ENCODE measurements at places on chromosomes 5 and 9. TPM values are rescaled to one million over a fixed set of nuclear protein-coding genes. Genes with fewer than 3 reads are reported as not detected.

HMGCS1 gene
- total RNA-seq, result 33.6 TPM

MSMP gene
- total RNA-seq, result 0.40 TPM

GFPT2 gene
- total RNA-seq, result 41.5 TPM

FLT4 gene
- 18.5 TPM for total RNA-seq

SLC22A4 gene
- total RNA-seq, result 7.7 TPM

CCDC180 gene
- total RNA-seq, result 11.7 TPM

AGTPBP1 gene
- total RNA-seq, result 8.0 TPM

PCDHGB3 gene
- 6.5 TPM for total RNA-seq

GPRIN1 gene
- 0.32 TPM for total RNA-seq

SLC6A3 gene
- 0.38 TPM for total RNA-seq

TMC1 gene
- total RNA-seq, result 0.15 TPM

SARDH gene
- total RNA-seq, result 5.9 TPM

PCDHGB1 gene
- total RNA-seq, result 7.5 TPM

TRAPPC13 gene
- total RNA-seq, result 11.9 TPM

CDKN2B-AS1 gene
- 0.51 TPM for total RNA-seq

ZNF879 gene
- 4.1 TPM for total RNA-seq

SPINK13 gene
- not detected for total RNA-seq

CATSPER3 gene
- total RNA-seq, result 0.69 TPM

CAPSL gene
- 1.1 TPM for total RNA-seq

PTCH1 gene
- 10.1 TPM for total RNA-seq

PDCD1LG2 gene
- total RNA-seq, result 1.2 TPM

TNFSF15 gene
- 0.32 TPM for total RNA-seq

SCGB3A2 gene
- 0.47 TPM for total RNA-seq

DEPDC1B gene
- 0.69 TPM for total RNA-seq

PLPPR1 gene
- total RNA-seq, result 0.10 TPM

LRRC26 gene
- not detected for total RNA-seq

SEMA5A gene
- 6.6 TPM for total RNA-seq

TEK gene
- 8.4 TPM for total RNA-seq

BARHL1 gene
- total RNA-seq, result not detected

GMCL2 gene
- not detected for total RNA-seq

PRRX2 gene
- total RNA-seq, result 0.20 TPM

CKMT2 gene
- 12.6 TPM for total RNA-seq

BAAT gene
- 0.10 TPM for total RNA-seq

ELOVL7 gene
- total RNA-seq, result 0.60 TPM

AGXT2 gene
- total RNA-seq, result not detected

CTNND2 gene
- 1.7 TPM for total RNA-seq

TSPAN17 gene
- 15.4 TPM for total RNA-seq

Measured in ovary (tissue), 10 donors.